CD4-positive, alpha-beta T cell treated with Interleukin-10 for 1 hour (primary cell): ENCODE measurements at places on chromosomes 7 and 10.
A peak's percentile ranks its signal among the peaks of the same experiment; 100 is the strongest.

DNA sequence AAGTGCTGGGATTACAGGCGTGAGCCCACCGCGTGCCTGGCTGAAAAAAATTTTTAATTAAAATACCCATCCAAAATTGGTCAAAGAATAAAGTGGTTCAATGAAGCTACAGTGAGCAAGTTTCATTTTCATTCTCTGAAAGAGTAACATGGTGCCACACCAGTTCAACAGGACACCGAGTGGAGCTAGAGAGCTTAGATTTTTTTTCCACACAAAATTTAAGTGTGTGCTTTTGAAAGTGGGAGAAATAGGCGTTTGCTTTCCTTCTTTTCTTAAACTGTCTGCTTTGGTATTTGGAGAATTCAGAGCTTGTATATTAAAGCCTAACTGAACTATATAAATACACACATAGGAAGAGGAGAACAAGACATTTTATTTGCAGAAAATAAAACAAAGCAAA, 43.4 kb downstream of the BPGM start:
- no peak for DNase-seq

DNA sequence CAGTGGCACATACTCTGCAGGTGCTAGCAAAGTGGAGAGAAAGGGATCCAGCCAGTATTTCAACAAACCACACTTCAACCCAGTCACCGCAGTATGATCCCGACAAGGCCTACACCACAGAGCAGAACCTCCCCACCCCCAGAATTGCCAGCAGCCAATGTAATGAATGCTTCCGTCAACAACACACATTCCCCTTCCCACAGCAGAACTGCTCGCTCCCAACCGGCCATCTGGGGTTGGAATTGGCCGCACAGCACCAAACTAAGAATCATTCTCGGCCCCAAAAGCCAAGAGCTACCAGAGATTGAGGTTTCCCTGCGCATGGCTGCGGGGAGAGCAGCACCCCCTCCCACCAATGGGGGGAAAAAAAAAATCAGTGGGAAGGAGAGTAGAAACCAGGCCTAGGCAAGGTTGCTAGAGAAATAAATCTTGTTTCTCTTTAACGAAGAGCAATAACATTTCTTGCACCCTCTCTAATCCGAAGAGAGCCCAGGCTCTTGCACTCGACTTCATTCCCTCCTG, 1.1 kb downstream of the WASL start:
- DNase-seq: peak; percentile 23

- DNase-seq: no peak
These were observed 2.6 kb downstream of the VWC2 start for GRCh38 chr7:49775949-49776443.

DNA sequence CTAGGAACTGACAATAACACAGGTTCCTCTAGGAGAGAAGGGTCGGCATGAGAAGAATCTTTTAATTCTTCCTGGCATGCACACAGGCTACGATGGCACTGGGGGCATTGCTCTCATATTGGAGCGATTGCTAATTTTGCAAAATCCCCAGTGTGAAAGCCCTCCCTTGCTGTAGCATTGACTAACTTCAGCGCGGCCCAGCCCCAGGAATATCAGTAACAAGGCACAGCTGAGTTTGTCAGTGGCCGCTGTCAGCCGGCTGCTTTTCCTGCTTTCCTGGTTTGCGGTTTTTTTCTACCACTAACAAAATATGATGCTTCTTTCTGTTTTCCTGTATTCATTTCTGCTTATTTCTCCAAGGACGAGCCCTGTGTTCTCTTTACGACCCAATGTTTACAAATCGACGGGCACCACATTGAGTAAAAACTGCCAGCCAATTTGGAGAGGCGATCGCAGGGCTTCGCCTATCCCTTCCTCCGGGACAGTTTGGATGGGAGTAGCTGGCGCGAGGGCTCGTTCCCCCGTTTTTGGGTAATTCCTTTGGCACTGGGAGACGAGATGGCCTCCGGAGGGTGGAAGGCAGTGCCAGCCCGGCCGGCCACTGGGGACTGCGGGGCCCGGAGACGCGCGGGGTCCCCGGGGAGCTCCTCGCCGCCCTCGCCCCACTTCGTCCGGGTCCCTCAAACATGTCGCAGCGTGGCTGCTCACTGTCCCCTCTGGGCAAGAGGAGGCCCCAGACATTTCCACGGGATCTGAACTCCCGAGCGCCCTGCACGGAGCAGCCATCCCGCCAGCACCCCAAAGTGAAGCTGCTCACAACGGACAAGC, 967 bp downstream of the ADARB2 start:
- DNase-seq: no peak

- peak; percentile 84 for DNase-seq
These were observed at the start of gene SRRM3 for GRCh38 chr7:76201732-76202665. Gene SRRM3 (plus strand): TSS chr7:76201896. CDS start chr7:76235067, 33,171 bp downstream.

DNA sequence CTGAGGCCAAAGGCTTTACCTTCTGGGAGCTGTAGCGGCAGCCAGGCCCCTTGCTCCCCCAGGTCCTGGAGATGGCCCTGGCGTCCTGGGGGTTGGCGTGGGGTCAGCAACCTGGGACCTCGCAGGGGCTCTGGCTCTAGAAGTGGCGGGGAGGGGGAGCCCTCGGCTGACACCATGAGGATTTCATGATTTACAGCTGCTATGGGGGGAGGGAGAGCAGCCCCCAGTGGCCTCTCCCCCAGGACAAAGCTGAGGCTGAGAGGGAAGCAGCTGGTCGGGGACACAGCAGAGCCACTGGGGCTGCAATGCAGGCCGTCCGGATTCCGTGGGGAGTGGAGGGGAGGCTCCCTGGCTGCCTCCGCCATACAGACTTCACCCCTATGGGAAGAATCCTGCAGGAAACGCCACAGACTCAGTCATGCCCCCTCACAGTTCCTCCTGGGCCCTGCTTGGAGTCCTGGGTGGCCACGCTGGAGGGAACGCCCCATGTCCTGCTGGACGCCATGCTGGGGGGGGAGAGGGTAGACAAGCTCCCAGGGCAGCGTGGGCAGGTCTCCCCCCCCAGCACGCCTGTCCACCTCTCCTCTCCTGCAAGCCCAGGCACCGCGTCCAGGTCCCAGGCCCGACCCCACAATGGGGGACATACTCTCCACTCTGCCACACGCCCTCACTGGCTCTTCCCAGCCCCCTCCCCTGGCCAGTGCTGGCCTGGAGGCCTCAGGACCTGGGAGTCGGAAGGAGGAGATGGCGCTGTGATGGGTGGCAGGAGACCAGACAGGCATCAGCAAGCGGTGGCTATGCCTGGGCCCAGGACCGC, 243.6 kb downstream of the ELFN1 start:
- no peak for DNase-seq

- DNase-seq: no peak
These were observed 114.2 kb downstream of the TAF3 start for GRCh38 chr10:7932301-7933036.

DNA sequence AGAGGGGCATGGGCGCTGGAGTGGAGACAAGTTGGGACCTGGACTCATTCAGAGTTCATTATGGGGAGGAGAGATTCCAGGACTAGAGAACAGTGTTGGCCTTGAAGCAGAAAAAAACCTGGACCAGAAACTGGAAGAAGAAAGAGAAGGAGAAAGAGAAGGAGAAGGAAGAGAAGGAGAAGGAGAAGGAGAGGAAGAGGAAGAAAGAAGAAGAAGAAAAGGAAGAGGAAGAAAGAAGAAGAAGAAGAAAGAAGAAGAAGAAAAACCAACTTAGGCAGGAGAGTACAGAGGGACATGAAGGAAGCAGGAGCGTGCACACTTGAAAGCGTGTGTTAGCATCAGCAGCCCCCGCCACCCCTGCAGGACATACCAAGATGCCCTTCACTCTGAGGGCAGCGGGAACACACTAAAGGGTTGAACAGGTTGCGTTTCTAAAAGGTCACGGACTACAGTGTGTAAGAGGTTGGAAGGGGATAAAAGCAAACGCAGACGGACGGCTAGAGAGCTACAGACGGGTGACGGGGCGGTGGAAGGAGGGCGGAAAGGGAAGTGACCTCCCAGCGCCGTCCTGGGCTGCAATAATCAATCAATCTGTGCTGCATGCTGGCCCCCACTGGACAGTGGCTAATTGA, 95.3 kb downstream of the SEC61G start:
- no peak for DNase-seq

- no peak for DNase-seq
These were observed 171.9 kb upstream of the LANCL2 start for GRCh38 chr7:55193245-55193644.

DNA sequence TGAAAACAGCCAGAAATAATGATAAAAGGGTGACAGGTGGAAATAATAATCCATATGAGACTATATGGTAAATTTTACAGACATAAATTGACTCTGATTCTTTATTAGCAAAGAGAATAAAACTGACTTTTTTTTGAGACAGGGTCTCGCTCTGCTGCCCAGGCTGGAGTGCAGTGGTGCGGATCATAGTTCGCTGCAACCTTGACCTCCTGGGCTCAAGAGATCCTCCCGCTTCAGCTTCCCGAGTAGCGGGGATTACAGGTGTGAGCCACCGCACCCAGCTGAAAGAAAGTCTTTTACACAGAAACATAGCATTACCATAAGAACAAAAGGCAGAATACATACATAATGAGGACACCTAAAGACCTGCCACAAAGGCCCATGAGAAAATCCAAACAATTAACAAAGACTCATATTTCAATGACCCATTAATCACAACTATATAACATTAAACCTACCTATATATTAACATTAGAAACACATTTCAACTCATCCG, 51.5 kb upstream of the DIP2C start:
- no peak for DNase-seq

GRCh38 chr10:22554461-22555182, 159.8 kb downstream of the PIP4K2A start:
- DNase-seq: no peak

- DNase-seq: no peak
These were observed 85.6 kb downstream of the NEUROD6 start for GRCh38 chr7:31254926-31255325.

GRCh38 chr7:1053002-1053411, 8.7 kb downstream of the GPR146 start:
- DNase-seq: no peak

GRCh38 chr7:82257118-82257695, 186.4 kb downstream of the CACNA2D1 start:
- DNase-seq: no peak

GRCh38 chr10:104895541-104895940, 254.5 kb downstream of the SORCS3 start:
- DNase-seq: no peak
